HFFc6 (cell line): ENCODE measurements at places on chromosomes 6 and 20. TPM values are rescaled to one million over a fixed set of nuclear protein-coding genes. Genes with fewer than 3 reads are reported as not detected.

DNA sequence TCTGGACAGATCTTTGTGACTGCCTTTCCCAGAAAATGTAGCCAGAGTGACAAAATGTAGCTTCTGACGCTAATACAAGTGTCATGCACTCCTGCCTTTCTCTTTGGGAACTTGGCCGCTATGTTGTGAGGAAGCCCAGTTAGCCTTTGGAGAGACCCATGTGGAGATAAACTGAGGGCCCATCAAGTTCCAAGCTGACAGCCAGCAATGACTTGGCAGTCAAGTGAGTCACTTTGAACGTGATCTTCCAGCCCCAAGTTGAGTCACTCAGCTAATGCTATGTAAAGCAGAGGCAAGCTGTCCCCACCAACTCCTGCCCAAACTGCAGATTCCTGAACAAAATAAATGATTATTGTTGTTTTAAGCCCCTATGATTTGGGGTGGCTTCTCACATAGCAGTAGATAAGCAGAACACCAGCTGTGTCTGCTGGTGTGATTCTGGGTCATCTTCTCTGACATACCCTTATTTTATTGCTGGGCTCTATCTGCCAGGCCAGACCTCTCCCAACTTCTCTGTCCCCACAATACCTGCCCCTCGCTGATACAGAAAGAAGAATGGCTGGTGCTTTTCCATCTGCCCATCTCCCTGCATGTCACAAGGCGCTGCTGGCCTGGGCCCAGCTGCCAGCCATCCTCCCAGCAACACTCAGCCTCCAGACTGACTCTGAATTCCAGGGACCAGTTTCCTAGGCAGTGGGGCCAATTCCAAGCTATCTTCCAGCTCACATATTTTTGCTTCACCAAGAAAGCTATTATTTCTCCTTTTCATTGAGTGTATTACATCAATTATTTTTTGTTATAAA, 274.8 kb downstream of the LRFN2 start:
- H3K4me3 ChIP-seq = no peak overlapping the region
- H3K36me3 ChIP-seq = no peaks in the 10 kb centered on the region
- H3K4me1 ChIP-seq = no peaks in the 10 kb centered on the region
- H3K27ac ChIP-seq = no peak overlapping the region

DNA sequence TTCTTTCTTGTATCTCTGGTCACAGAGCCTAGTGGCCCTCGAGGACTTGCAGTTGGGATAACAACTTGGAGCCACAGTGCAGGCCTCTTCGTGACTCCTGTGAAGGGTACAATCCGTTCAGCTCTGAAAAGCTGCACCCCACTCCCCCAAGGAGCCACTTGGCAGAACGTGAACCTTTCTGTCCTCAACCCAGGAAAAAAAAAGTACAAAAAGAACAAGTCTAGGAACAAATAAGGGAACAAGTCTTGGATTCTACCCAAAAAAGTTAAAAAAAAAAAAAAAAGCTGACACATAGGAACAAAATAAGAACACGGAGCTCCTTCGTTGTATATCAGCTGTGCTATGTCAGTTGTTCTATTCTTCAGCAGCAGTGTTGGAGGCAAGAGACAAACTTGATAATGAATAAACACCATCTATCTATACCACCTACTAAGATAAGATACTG, 77.9 kb upstream of the TULP1 start:
- no peaks in the 10 kb centered on the region for H3K27me3 ChIP-seq
- no peak for DNase-seq
- peaks cover 26% of the 10 kb centered on the region for H3K4me1 ChIP-seq
- no peak overlapping the region for H3K27ac ChIP-seq

GPR6 gene
- total RNA-seq = not detected in 3 replicates

- no peaks in the 10 kb centered on the region for H3K36me3 ChIP-seq
- DNase-seq = no peak
- H3K27ac ChIP-seq = no peak overlapping the region
- no peaks in the 10 kb centered on the region for H3K4me1 ChIP-seq
These were observed 36.9 kb upstream of the CD2AP start for GRCh38 chr6:47440719-47441118.

- H3K4me1 ChIP-seq = no peaks in the 10 kb centered on the region
- peaks cover 19% of the 10 kb centered on the region for H3K27me3 ChIP-seq
- no peak overlapping the region for H3K27ac ChIP-seq
- H3K36me3 ChIP-seq = no peaks in the 10 kb centered on the region
- no peak overlapping the region for H3K4me3 ChIP-seq
- no peak for DNase-seq
These were observed 88.8 kb downstream of the RIPOR3 start for GRCh38 chr20:50602432-50603088.

LY6G6C gene
- total RNA-seq = not detected in 3 replicates

DNA sequence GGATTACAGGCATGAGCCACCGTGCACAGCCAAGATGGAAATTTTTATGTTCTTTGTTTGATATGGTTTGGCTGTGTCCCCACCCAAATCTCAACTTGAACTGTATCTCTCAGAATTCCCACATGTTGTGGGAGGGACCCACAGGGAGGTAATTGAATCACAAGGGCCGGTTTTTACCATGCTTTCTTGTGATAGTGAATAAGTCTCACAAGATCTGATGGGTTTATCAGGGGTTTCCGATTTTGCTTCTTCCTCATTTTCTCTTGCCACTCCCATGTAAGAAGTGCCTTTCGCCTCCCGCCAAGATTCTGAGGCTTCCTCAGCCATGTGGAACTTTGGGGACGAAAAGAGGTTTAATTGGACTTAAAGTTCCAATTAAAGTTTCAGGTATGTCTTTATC, 14.6 kb downstream of the EEF1A1 start:
- H3K4me1 ChIP-seq = no peaks in the 10 kb centered on the region
- H3K36me3 ChIP-seq = peaks cover 17% of the 10 kb centered on the region
- no peak for DNase-seq
- H3K27me3 ChIP-seq = peaks cover 7% of the 10 kb centered on the region

- no peak overlapping the region for H3K4me3 ChIP-seq
- peaks cover 30% of the 10 kb centered on the region for H3K4me1 ChIP-seq
- no peak overlapping the region for H3K27ac ChIP-seq
- H3K36me3 ChIP-seq = peaks cover 53% of the 10 kb centered on the region
- no peaks in the 10 kb centered on the region; the same call in none of the 2 replicates for H3K27me3 ChIP-seq
These were observed 21.2 kb downstream of the TFAP2A start for GRCh38 chr6:10393544-10394225.

DNA sequence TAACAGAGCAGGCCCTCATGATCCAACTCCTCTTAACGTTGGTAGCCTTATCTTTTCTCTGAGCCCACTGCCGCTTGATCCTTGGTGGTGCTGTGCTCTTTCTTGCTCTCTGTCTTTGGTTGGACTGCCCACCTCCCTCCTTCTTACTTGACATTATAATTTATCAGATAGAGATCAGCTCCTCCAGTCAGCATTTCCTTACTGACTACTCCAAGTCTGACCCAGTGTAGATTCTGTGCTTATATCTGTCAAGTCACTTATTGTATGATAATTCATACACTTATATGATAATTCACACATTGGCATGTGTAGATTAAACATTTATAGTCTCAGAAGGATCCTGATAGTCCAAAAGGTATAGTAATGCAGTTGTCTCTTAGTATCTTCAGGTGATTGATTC, 18.1 kb downstream of the PTPRA start:
- peak overlapping the region; percentile 78 for H3K27ac ChIP-seq
- peaks cover 15% of the 10 kb centered on the region; the same call in 1 of the 2 replicates for H3K36me3 ChIP-seq
- peaks cover 5% of the 10 kb centered on the region; the same call in 1 of the 2 replicates for H3K27me3 ChIP-seq

WFDC5 gene
- total RNA-seq = not detected in 3 replicates

BMP7 gene
- not detected in 3 replicates for total RNA-seq

DNA sequence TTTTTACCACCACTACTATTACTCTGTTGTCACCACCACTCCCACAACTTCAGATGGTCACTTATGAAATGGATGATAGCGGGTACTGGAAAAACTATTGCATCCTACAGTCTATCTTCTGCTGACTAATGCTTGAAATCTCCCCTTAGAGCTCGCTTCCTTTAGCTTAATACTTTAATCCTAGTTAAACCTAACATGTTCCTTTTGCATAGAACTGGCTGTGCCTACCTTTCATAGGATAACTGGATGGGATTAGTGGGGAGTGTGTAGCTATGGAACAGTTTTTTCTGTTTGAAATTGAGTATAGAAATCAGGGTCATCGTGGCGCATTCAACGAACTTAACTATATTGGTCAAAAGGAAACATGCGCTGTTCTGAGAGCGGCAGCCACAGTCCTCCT, 294.7 kb downstream of the FARS2 start:
- peaks cover 8% of the 10 kb centered on the region; the same call in 1 of the 2 replicates for H3K4me1 ChIP-seq
- H3K27ac ChIP-seq = no peak overlapping the region
- no peaks in the 10 kb centered on the region; the same call in 1 of the 2 replicates for H3K27me3 ChIP-seq
- no peak overlapping the region for H3K4me3 ChIP-seq
- peaks cover 10% of the 10 kb centered on the region for H3K36me3 ChIP-seq

DNA sequence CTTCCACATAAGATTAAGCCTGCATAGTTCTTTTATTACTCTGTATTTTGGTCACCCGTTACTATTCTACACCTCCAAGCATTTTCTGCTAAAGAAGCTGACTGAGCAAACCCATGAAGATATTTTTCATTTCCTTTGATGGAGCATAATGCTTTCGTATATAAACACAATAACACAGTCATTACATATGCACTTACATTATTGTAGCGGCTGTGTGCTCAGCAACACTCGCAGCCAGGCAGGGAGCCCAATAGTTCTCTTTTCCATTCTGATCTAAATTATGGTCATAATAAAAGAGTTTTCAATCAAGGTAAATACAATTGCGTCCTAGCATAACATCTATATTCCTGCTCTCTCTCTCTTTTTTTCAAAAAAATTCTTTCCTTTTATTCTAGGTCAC, 69.6 kb upstream of the TFB1M start:
- DNase-seq = peak; percentile 13
- H3K36me3 ChIP-seq = peaks cover 8% of the 10 kb centered on the region; the same call in 1 of the 2 replicates
- no peaks in the 10 kb centered on the region; the same call in 1 of the 2 replicates for H3K27me3 ChIP-seq
- H3K4me3 ChIP-seq = no peak overlapping the region
- peaks cover 54% of the 10 kb centered on the region for H3K4me1 ChIP-seq

RBBP8NL gene
- not detected in 3 replicates for total RNA-seq

GRCh38 chr6:117317261-117317660, 51.9 kb downstream of the VGLL2 start:
- no peaks in the 10 kb centered on the region for H3K4me1 ChIP-seq
- DNase-seq = no peak
- peaks cover 3% of the 10 kb centered on the region; the same call in 1 of the 2 replicates for H3K27me3 ChIP-seq
- no peaks in the 10 kb centered on the region for H3K36me3 ChIP-seq
- no peak overlapping the region for H3K27ac ChIP-seq

DNA sequence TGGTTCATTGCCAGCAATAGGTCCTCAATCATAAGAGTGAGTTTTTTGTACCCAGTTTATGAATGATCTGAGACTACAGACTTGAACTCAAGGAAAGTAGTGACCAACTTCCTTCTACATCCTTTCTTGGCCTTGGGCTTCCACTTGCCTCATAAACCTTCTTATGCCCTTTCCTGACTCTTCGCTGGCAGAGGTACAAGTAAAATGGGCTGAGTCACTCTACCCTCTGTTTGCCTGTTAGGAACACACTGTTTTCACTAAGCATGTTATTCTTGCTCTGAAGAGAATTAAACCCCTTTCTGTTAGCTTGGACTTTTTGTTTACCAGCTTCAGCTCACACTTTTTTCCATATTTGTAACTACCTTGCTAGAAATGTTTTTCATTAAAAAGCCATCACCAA, 74.4 kb downstream of the PKHD1 start:
- H3K36me3 ChIP-seq = no peaks in the 10 kb centered on the region
- H3K4me1 ChIP-seq = no peaks in the 10 kb centered on the region
- H3K27ac ChIP-seq = no peak overlapping the region
- no peak overlapping the region for H3K4me3 ChIP-seq

- H3K36me3 ChIP-seq = peaks cover 12% of the 10 kb centered on the region
- H3K27ac ChIP-seq = no peak overlapping the region
- DNase-seq = no peak
- no peak overlapping the region for H3K4me3 ChIP-seq
- peaks cover 38% of the 10 kb centered on the region for H3K4me1 ChIP-seq
- H3K27me3 ChIP-seq = no peaks in the 10 kb centered on the region
These were observed 31.9 kb upstream of the NOX3 start for GRCh38 chr6:155487371-155488130.

- DNase-seq = no peak
- H3K36me3 ChIP-seq = peaks cover 5% of the 10 kb centered on the region; the same call in 1 of the 2 replicates
- H3K27me3 ChIP-seq = peaks cover 4% of the 10 kb centered on the region; the same call in 1 of the 2 replicates
- H3K27ac ChIP-seq = no peak overlapping the region
- peaks cover 16% of the 10 kb centered on the region for H3K4me1 ChIP-seq
These were observed 34.9 kb upstream of the GTSF1L start for GRCh38 chr20:43761386-43762340.

PPP1R3G gene
- total RNA-seq = 0.39 to 1.6 TPM (median 0.73 TPM) in 3 replicates

DNA sequence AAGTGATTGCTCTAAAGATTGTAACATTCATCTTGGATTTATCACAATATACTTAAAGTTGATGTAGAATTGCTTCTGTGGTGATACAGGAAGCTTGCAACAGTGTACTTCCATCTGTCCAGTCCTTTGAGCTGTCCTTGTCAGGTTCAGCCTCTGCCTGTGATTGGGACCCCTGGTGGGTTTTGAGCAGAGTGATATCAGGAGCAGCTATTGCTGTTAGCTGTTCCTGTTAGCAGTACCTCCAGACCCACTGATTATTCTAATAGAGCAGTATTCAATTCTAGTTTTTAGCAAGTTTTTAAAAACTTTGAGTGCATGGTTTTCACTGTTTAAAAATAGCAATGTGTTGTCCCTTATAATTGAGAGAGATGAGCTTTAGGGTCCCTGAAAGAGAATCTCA, 48.8 kb downstream of the TULP4 start:
- H3K27ac ChIP-seq = no peak overlapping the region
- H3K27me3 ChIP-seq = no peaks in the 10 kb centered on the region
- H3K4me3 ChIP-seq = no peak overlapping the region
- H3K36me3 ChIP-seq = peaks cover 10% of the 10 kb centered on the region
- H3K4me1 ChIP-seq = peaks cover 19% of the 10 kb centered on the region
- no peak for DNase-seq

ARFGEF3 gene
- total RNA-seq = 0.05 to 0.18 TPM (median 0.08 TPM) in 3 replicates

GRCh38 chr6:144334150-144334708, 49.1 kb downstream of the UTRN start:
- H3K27ac ChIP-seq = no peak overlapping the region
- H3K36me3 ChIP-seq = peaks cover 14% of the 10 kb centered on the region
- H3K4me1 ChIP-seq = peaks cover 62% of the 10 kb centered on the region
- DNase-seq = no peak

DNA sequence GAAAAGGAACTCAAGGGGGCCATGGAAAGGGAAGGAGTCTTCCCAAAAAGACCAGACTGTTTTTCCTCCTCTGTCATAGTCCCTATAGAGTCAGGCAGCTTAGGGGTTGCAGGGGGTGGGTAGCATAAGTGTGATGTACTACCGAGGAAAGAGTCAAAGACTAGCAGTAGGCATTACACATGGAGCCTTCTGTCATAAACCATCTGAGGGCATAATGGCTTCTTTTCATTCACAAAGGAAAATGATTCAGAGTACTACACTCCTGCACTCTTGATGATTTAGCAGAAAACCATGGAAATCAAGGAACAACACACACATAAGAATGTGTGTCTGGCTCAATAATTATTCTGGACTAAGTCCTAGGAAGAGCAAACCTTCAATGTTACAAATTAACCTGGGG, 14.9 kb downstream of the PLN start:
- H3K4me1 ChIP-seq = peaks cover 24% of the 10 kb centered on the region
- H3K36me3 ChIP-seq = no peaks in the 10 kb centered on the region
- peak overlapping the region; percentile 77 for H3K27ac ChIP-seq
- H3K27me3 ChIP-seq = no peaks in the 10 kb centered on the region
- no peak overlapping the region for H3K4me3 ChIP-seq

GRCh38 chr6:138546733-138547185, 47.5 kb upstream of the NHSL1 start:
- peak overlapping the region; percentile 77 for H3K27ac ChIP-seq
- H3K36me3 ChIP-seq = peaks cover 2% of the 10 kb centered on the region; the same call in 1 of the 2 replicates
- H3K4me1 ChIP-seq = peaks cover 69% of the 10 kb centered on the region
